Lung microvascular endothelial cell (primary cell): ENCODE measurements at places on chromosomes 13 and 19.

DNA sequence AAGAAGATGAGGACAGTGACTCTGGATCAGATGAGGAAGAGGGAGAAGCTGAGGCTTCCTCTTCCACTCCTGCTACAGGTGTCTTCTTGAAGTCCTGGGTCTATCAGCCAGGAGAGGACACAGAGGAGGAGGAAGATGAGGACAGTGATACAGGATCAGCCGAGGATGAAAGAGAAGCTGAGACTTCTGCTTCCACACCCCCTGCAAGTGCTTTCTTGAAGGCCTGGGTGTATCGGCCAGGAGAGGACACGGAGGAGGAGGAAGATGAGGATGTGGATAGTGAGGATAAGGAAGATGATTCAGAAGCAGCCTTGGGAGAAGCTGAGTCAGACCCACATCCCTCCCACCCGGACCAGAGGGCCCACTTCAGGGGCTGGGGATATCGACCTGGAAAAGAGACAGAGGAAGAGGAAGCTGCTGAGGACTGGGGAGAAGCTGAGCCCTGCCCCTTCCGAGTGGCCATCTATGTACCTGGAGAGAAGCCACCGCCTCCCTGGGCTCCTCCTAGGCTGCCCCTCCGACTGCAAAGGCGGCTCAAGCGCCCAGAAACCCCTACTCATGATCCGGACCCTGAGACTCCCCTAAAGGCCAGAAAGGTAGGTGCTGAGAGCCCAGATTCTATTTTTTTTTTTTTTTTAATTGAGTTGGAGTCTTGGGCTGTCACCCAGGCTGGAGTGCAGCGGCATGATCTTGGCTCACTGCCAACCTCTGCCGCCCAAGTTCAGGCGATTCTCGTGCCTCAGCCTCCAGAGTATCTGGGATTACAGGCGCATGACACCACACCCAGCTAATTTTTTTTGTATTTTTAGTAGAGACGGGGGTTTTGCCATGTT lies 2.3 kb downstream of the PPP1R15A start:
- DNase-seq = peak; percentile 86

DNA sequence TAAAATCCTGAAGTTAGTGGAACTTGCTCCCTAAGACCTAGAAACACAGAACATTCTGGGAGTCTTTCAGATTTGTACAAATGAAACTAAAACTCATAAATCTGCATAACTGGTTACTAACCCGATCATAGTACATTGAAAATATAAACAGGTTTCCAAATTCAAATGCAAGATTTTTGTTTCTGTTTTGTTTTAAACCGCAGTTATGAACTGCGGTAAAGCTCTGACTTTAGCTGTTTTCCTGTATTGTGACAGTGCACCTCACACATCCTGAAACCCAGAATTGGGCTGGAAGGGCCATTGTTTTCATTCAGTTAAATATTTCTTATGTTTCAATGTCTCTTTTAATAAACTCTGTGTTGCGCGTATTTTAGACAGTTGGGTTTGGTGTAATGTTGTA lies 204.7 kb downstream of the SHISA2 start:
- no peak for DNase-seq

DNA sequence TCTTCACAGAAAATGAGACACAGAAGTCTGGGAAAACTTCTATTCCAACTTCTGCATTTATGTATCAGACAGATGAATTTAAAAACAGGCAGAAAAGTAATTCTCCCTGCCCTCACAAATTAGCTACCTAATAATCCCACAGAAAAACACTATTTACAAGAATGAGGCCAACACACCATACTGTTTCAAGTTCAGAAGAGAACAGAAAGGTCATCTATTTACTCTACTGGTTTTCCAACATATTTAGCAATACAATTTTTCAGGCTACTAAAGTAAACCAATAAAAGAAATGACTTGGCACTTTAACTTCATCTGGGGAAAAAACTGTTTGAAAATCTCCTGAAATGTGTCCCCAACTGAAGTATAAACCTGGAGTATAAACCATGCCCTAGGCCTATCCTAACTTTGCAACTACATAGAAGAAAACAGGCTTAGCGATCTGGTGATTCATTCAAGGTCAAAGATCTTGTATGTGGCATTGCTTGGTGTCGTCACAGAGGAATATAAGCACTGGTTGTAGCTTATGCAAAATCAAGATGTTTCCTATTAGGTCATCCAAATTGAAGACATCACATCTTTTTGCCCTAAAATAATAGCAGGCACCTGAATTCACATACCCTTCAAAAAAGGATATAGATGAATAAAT lies 20.1 kb upstream of the EBPL start:
- peak; percentile 11 for DNase-seq

GRCh38 chr19:4477034-4477801 lies 5.1 kb downstream of the HDGFL2 start:
- no peak for DNase-seq

DNA sequence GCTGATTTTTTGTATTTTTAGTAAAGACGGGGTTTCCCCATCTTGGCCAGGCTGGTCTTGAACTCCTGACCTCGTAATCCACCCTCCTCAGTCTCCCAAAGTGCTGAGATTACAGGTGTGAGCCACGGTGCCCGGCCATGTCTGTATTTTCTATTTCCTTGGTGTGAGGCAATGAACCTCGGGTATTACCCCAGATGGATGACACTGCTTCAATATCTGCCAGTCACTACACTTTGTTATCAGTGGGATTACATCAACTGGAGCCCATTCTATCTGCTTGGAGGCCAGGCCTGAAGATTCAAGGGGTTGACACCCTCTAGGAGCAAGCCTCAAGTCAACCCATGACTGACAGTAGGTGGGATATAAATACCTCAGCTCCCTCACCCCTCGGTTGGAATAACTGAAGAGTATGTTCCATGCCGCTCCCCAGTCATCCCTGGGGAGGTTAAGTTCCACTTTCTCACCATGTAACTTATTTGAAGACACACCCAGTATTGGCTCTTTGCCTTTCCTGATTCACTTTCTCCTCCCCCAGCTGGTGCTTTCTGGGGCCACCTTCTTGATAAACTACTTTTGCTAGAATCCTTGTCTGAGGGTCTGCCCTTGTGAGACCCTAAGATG lies 992 bp upstream of the ADGRE1 start:
- DNase-seq = no peak

GRCh38 chr19:1387684-1388636 lies 4.3 kb downstream of the NDUFS7 start:
- DNase-seq = no peak

- DNase-seq = no peak
Measured at GRCh38 chr13:102902789-102903347, 57.0 kb downstream of the ERCC5 start.

DNA sequence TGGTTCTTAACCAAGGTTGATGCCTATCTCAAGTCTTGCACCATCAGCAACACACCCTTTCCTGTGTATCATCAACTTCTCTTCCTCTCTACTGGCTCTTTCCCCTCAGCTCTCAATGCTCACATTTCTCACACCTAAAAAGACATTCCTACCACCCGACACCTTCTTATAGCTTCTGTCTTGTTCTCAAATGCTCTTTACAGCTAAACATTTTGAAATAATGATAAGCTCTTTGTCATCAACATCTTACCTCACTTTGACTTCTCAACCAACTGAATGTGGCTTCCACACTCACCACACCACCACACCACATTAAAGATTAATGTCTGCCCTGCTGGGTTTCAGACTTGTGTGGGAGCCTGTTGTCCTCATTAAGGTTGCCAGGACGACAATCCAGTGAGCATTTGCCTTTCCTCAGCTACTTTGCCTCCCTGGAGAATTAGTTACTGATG lies 67.8 kb downstream of the RXFP2 start:
- no peak for DNase-seq

DNA sequence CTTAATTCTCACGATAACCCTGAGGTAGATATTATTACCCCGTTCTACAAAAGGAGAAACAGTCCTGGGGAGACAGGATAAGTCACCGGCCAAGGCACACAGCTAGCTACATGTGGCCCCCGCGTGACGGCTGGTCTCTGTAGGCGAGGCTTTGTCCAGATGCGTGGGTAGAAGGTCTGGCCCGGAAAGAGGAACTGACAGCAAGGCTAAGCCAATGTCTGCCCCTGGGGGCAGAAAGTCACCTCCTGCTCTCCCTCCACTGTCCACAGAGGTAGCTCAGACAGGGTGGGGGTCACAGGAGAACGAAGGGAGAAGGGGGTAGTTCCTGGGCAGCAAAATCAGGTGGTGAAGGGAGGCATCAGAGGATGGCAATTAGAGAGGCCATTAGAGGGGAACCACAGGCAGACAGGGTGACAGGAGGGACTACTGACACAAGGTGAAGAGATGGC lies 1.8 kb downstream of the APOC4 start:
- DNase-seq = no peak
